AG08396 (cell line): ENCODE measurements at places on chromosomes 7 and 10.

GRCh38 chr10:6067457-6067856, 5.3 kb upstream of the IL2RA start:
- DNase-seq: no peak

DNA sequence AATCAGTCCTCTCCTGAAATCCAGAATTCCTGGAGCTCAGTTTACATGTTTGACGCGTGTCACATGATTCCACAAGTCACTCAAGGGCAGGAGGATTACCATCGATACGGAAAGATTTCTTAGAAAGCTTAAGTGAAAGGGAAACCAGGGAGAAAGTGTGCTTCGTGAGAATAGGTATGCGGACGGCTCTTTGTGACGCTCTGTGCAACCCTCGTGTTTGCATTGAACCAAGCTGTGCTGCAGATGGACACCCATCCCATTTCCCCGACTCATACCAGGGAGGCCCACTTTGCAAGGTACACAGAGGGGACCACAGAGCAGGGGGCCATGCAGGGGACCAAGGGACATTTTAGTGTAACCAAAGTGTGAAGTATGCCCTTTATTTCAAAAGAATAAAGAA, 43.2 kb downstream of the IKZF1 start:
- no peak for DNase-seq

DNA sequence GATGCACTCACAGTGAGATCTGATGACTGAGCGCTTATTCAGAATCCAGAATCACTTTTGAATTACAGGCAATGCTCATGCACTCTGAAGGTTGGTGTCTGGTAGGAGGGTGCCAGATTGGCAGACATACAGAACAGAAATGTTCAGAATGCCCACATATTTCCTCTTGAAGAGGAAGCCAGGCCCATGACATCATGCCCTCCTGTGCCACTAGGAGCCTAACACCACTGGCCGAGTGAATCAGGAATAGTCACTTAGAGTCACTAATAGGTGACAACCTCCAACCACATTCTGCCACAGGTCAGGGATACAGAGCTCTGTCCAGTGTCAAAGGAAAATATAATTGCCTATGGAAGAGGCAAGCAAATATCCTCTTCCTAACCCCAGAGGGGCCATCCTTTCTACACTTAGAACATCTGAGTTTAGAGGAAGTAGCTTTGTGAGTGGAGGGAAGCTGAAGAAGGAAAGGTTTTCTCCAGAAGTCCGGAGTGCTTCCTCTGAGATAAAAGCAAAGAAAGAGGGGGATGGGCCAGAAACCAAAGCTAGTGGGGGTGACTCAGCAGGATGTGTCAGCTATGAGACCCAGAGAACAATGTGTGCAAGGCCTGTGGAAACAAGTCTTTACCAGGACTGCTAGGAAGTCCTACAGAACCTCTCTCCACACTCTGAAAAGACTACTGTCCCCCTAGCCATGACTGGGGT, 838.8 kb downstream of the GRID1 start:
- no peak for DNase-seq

DNA sequence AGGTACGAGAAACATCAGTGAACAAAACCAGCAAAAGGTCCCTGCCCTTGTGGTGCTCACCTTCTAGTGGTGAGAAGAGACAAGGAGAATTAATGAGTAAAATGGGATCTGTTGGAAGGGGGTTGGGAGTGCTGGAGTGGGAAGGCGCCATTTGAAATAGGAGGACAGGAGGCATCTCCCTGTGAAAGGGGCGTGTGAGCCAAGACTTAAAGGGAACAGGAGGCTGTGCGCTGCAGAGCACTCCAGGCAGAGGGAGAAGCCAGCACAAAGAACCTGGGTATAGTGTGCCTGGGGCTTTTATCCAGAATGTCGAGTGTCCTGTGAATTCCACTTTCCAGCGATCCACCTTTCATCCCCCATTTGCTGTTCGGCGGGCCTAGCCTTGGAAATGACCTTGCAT, 497.9 kb upstream of the GALNT17 start:
- no peak for DNase-seq

DNA sequence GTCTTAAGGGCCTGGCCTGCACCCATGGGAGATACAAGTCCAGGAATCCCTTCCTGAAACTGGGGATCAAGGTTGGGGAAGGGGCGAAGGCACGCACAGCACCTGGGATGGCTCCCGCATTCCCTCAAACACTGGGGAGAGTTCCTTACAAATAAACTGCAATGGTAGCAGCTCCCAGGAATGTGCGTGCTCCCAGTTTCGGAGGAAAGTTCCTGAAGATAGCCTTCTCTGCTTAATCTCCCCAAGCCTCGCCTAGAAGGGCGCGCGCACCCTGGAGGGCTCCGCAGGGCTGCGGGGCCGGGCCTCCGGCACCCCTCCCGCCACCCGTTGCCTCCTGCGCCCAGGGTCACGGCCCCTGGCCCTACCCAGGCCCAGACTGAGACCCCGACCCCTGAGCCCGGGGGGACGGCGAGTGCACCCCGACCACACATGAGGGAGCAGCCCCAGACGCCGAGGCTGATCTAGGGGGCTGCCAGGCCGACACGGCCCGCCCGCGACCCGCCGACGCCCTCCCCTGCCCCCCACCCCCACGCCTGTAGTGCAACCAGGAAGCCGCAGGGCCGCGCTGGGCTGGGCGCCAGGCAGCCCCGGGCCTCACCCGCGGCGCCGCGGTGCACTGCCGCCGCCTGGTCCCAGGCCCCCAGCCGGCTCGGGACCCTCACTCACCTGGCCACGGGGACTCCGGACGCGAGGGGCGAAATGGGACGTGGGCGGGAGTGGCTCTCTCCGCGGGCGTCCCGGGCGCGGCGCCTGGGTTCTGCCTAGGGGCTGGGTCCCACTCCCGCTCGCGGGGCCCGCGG, 460 bp downstream of the ANXA11 start:
- DNase-seq: peak; percentile 62

GRCh38 chr10:4199196-4199595, 414.2 kb upstream of the KLF6 start:
- DNase-seq: no peak

DNA sequence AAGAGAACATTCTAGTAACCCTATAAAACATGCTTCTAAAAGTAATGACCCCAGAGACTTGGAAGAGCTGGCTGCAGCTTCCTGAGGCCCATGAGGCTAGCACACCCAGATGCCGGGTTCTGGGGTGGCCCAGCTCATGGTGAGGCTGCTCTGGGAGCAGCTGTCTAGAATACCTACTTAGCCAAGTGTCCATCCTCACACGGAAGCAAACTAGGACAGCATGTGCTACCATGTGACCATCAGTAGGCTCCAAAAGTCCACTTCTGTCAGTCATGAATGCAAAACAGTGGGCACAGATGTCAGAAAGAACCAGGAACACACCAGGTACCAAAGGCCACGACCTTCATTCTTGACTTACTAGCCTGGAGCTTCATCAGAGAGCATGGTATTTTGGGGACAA, 32.4 kb downstream of the CTBP2 start:
- DNase-seq: no peak

- DNase-seq: no peak
These were observed 45.1 kb downstream of the CHN2 start for GRCh38 chr7:29239638-29240037.

DNA sequence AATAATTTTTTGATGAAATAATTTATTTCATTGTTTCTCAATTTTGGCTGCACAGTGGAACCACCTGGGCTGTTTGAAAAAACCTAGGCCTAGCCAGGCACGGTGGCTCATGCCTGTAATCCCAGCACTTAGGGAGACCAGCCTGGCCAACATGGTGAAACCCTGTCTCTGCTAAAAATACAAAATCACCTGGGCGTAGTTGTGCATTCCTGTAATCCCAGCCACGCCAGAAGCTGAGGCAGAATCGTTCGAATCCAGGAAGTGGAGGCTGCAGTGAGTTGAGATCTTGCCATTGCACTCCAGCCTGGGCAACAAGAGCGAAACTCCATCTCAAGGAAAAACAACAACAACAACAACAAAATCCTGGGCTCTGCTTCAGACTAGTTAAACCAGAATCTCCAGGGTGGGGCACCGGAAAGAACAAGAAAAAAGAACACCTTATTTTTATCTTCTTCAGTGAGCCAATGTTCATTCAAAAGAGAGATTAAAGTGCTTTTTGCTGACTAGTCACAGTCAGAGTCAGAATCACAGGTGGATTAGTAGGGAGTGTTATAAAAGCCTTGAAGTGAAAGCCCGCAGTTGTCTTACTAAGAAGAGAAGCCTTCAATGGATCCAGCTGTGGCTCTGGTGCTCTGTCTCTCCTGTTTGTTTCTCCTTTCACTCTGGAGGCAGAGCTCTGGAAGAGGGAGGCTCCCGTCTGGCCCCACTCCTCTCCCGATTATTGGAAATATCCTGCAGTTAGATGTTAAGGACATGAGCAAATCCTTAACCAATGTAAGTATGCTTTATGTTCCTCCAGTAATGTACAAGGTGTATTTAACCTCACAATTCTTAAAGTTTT, at the start of gene CYP2C18:
Gene CYP2C18 (plus strand): TSS at position 516 of the 841 bp plus-strand sequence. CDS start 91 bp downstream, at position 607.
- no peak for DNase-seq

- DNase-seq: no peak
These were observed 2.2 kb upstream of the LMBR1 start for GRCh38 chr7:156895024-156895780.

DNA sequence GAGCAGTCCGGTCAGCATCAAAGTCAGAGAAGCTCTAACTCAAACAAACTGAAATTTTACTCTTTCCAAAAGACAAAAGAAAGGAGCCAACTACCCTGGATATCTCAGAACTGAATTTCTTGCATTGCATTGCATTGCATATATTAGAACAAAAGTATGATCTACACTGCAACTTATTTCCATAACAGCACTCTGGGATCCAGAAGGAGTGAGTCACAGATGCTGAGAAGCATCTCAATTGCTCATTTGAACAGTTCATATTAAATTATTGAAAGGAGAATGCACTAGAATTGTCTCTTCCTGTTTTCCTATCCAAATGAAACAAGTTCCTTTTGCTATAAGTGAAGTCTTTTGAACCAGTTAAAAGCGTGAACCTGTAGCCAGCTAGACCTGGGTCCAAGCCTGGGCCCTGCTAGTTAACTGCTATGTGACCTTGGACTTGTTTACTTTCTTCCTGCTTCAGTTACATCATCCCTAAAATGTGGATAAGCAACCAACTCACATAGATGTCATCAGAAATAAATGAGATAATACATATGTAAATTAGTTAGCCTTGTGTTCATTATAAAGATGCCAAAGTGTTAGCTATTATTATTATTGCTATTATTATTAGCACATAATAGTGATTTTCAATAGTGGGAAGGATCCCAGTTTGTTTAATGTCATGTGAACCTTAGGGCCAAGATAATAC, 184.1 kb downstream of the CREB5 start:
- no peak for DNase-seq

- no peak for DNase-seq
These were observed 17.8 kb downstream of the PRSS2 start for GRCh38 chr7:142788303-142789289.

- no peak for DNase-seq
These were observed 84.0 kb downstream of the SEMA3D start for GRCh38 chr7:85102813-85103350.

DNA sequence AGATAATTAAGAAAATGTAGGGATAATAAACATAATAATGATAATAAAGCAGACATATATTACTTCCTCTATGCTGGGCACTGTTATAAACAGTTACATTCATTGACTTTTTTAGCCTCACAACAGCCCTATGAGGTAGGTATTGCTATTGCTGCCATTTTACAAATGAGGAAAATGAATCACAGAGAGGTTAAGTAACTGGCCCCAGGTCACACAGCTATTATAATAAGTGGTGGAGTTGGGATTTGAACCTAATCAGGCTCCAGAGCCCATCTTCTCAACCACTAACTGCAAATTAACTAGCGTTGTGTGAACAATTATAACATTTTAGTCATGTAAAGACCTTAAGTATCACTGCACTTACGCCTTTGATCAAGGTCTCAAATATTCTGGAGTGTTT, 62.5 kb upstream of the PIK3CG start:
- DNase-seq: no peak

DNA sequence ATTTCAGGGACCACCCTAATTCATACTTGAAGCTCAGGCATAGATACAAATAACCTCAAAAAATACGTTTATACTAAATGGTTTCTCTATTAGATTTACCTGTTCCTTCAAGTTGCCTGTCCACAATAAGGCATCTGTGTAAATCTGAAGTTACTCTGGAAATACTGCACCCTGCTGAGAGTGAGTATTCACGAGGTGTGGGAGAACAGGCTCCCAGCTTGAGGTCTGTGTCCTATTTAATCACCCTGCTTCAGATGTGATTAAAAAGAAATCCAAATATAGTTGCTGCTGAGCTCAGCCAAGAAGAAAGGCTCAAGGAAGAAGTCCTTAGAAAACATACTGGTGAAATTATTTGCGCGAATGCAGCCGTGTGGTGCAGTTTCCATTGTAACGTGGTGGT, 136.8 kb downstream of the KLF6 start:
- DNase-seq: no peak

GRCh38 chr7:117051808-117052207, 98.5 kb downstream of the ST7 start:
- no peak for DNase-seq

DNA sequence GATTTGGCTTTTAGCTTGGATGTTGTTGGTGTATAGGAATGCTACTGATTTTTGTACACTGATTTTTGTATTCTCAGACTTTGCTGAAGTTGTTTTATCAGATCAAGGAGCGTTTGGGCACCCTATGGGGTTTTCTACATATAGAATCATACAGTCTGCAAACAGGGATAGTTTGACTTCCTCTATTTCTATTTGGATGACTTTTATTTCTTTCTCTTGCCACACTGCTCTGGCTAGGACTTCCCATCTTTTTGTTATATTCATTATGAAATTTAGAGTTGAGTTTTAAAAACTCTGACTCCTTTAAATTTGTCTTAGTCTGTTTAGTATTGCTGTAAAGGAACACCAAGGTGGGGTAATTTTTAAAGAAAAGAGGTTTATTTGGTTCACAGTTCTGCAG, 4.7 kb downstream of the ZNF786 start:
- no peak for DNase-seq

GRCh38 chr10:55214608-55215007, 413.6 kb upstream of the PCDH15 start:
- DNase-seq: no peak

GRCh38 chr10:5811387-5811821, 1.8 kb downstream of the GDI2 start:
- peak; percentile 63 for DNase-seq

GRCh38 chr10:69086001-69086509, 1.8 kb upstream of the SRGN start:
- no peak for DNase-seq

DNA sequence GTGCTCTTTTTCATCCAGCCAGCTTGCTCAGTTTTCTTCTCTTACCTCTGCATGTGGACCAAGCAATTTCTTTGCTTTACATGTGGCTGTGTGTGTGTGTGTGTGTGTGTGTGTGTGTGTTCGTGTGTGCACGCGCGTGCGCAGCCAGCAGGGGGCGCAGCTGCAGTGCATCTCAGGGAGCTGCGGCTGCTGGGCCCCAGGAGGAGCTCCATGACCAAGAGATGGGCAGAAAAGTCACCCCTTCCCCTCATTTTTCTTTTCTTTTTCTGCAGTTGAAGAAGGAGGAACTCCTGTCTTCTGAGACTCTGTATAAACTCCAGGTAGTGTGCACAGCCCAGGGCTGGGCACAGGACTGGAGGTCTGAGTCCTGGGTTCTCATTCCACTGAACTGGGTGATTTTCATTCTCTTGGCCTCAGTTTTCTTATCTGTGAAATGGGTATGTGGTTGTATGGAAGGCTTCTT, 41.8 kb downstream of the BLNK start:
- peak; percentile 60 for DNase-seq
